ENCODE measurements at places on chromosomes 11 and 22. TPM values are rescaled to one million over a fixed set of nuclear protein-coding genes. Genes with fewer than 3 reads are reported as not detected.
A peak's percentile ranks its signal among the peaks of the same experiment; 100 is the strongest.

- no peak for DNase-seq
Observed at GRCh38 chr22:47775686-47776085, 1013.2 kb downstream of the TBC1D22A start.

DNA sequence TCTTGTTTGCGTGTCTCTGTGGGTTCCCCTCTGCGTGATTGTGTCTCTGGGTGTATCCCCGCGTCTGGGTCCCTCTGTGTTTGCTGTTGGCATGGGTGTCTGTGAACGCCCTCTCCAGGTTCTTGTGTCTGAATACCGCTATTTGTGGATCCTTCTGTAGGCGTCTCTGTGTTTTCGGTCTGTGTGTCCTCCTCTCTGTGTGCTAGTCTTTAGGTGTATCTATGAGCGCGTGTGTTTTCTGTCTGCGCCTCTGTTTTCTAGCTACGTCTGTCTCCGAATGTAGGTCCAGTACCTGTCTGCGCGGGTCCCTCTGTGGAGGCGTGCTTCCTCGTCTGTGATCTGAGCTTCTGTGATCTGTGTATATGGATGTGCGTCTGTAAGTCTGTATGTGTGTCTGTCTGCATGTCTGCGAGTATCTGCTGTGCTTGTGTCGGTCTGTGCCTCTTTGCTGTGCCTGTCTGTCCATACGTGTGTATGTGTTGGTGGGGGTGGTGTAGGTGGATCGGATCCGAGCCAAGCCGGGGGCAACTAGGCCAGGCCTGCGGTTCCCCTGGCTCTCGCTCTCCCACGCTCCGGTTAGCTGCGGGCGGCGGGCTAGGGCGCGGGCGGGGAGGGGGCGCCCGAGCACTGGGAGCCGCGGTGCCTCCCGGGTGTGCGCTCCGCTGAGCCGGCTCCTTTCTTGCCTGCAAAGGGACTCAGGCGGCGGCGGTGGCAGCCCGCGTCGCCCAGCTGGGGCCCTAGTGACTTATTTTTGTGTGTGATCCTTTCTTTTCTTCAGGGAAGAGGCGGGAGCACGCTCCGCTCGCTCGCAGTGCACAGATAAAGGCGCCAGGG lies 105.3 kb upstream of the E2F8 start:
- DNase-seq, result no peak

DNA sequence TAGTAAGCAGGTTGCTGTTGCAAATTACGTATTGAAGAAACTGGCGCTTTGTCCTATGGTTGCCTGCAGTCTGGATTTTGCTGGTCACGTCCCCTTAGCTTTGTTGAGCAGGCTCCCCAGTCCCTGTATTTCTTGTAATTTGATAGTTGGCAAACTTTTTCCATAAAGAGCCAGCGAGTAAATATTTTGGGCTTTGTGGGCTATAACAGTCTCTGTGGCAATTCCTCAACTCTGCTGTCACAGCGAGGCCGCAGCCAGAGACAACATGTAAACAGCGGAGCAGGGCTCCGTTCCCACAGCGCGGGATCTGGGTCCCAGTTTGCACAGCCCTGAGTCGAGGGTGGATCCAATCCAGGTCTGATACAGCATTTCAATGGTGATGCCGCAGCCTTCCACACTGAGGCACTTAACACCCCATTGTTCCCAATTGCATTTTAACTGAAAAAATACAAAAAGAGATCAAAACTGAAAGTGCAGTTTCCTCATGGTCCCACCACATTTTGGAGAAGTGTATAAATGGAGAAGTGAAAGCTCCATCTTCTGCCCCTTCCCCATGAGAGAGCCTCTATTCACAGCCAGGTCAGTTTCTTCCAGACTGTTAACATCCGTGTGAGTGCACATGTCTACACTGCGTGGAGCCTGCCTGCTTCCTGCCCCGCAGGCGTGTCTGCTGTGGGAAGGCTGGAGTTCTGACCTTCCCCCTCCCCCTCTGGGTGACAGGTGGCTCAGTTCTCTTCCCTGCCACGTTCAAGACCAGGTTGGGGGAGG lies 89.1 kb downstream of the RPS6KA4 start:
- DNase-seq, result peak; percentile 44

DNA sequence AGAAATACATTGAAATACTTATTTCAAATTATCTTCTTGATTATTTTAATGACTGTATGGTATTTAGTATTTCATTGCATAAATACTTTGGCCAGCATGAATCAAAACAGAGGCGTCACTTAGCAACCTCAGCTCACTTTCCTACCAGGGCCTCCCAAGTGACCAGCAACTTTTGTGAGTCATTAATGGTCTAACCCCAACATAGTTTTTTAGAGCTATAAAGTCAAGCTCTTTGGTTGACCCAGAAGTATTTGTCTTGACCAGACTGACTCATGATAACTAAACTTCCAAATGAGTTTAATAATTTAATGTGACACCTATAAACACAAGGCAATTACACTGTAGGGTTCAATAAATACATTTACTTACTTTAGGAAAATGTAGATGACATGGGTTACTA lies 27.9 kb upstream of the RBMXL2 start:
- DNase-seq, result no peak

DNA sequence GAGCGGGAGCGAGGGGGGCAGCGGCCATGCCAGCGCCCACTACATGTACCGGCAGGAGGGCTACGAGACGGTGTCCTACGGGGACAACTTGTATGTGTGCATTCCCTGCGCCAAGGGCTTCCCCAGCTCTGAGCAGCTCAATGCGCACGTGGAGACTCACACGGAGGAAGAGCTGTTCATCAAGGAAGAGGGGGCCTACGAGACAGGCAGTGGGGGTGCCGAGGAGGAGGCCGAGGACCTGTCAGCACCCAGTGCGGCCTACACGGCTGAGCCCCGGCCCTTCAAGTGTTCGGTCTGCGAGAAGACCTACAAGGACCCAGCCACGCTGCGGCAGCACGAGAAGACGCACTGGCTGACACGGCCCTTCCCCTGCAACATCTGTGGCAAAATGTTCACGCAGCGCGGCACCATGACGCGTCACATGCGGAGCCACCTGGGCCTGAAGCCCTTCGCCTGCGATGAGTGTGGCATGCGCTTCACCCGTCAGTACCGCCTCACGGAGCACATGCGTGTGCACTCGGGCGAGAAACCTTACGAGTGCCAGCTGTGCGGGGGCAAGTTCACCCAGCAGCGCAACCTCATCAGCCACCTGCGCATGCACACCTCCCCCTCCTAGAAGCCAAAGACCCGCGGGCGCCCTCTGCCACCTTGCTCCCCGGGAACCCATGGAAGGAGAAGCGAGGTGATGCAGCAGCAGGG lies 20.9 kb upstream of the TMEM191C start:
- no peak for DNase-seq

DNA sequence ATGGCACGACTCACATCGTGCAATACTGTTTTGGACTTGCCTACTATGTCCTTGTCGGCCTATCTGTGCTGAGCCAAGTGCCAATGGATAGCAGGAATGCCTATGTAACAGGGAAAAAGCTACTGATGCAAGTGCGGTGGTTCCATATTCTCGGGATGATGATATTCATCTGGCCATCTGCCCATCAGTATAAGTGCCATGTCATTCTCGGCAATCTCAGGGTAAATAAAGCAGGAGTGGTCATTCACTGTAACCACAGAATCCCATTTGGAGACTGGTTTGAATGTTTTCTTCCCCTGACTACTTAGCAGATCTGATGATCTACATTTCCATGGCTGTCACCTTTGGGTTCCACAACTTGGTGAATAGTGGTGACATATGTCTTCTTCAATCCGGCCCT lies 20.1 kb downstream of the OOSP3 start:
- no peak for DNase-seq

GRCh38 chr11:77073328-77074001 lies 6.7 kb downstream of the CAPN5 start:
- peak; percentile 96 for DNase-seq

DNA sequence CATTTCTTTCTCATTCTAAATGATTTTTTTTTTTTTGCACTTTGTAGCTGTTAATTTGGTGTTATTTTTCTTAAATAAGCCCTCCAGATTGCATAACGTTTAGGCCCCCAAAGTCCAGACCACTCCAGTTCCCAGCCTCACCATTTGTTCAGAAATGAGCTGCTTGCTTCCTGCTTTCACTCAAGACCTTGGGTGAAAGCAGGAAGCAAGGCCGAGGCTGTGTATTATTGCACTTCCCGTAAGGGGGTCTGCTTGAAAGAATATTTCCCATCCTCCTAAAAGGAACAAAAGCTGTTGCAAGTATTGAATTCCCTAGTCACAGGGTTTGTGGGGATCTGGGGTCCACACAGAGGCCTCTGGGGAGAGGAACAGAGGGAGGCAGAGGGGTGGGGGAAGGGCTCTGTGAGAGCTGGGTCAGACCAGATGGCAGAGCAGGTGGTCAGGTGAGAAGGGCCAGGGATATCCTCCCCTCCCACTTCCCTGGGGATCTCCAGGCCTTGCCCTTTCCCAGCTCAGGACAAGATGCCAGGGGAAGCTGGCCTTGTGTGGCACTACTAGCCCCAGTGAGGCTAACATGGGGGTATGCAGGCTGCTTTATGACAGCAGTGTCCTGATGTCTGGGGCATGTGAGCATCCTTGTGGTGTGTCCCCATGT lies 51.6 kb upstream of the MYEOV start:
- peak; percentile 34 for DNase-seq

GRCh38 chr22:40396882-40397281 lies 26.5 kb downstream of the SGSM3 start:
- no peak for DNase-seq

- DNase-seq, result no peak
Observed at GRCh38 chr11:127106938-127107337, 106.4 kb upstream of the KIRREL3 start.

DNA sequence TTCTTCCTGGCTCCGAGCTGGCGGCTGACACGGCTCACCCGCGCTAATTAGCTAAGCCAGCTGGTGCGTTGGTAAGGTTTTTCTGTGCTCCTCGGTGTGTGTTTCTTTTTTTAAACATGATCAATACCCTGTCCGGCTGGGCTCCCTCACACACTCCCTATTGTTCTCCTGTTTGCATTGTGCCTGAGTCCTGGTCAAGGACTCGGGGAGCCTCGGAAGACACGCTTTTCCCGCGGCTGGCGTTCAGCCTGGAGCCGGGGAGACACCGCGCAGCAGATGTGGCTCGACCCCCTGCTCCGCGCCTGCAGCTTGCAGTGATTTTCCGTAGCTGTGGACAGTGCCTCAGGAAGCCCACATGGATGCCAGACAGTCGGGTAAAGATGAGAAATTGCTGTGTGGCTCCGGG lies 454.9 kb upstream of the CADM1 start:
- no peak for DNase-seq

DNA sequence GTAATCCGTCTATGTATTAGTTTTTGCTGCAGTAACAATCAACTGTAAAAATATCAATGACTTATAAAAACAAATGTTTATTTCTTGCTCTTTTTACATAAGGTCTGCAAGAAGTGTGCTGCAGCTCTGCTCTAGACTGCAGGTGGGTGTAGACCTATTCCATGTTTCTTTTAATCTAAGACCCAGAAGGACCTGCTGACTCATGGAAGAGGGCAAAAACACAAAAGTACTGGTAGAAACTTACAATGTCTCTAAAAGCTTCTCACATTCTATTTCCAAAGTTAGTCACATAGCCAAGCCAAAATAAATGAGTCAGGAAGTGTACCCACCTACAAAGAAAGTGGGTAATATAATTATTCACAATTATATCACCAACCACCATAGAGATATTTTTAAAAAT lies 435.9 kb upstream of the FAT3 start:
- no peak for DNase-seq

DNA sequence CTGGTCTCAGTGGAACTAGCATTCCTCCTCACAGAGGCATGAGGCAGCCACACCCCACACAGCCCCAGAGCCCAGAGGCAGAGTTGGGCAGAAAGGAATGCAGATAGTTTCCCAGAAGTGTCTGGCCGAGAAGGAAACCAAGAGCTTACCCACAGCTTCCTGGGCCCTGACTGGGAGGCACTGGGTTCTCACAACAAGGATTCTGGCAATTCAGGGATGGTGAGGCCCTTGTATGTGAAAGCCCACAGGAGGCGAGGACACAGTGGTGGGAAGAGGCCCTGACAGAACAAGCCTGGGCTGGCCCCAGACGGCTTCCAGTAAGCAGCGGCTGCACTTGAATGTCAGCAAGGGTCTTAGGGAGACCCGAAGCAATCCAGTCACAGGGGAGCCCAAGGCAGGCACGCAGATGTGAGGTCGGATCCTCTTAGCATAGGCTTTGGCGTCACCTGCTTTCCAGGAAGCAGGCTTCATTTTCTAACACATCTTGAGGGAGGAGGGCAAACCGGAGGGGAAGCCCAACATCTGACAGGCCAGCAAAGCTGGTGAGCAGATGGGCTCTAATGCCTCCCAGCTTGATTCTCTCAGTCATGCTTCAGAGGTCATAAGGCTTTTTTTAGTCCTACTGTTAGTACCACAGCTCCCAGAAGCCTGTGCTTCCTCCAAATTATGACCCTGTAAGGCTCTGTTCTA lies 78.3 kb upstream of the AKIP1 start:
- no peak for DNase-seq

GRCh38 chr11:131690776-131691175 lies 320.4 kb downstream of the NTM start:
- no peak for DNase-seq

- DNase-seq, result no peak
Observed at GRCh38 chr11:17272801-17273200, 3.7 kb upstream of the NUCB2 start.

DNA sequence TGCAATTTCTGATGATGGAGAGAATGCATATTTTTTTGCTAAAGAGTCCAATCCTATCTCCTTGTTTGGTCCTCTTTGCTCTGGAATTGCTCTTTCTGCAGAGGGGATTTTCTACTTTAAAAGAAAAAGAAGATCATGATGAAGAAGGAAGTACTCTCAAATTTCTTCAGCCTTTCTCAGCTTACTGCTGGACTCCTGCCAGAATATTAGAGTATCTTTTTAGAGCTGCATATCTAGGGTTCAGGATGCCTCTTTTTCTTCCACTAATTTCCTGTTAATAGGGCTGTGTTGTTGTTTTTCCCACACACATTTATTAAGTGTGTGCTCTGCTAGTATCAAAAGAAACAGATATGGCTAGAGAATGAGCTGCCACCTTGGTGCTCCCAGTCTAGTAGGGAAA lies 18.2 kb downstream of the UBASH3B start:
- DNase-seq, result no peak

GRCh38 chr11:70859180-70859579 lies 393.2 kb downstream of the SHANK2 start:
- DNase-seq, result no peak

DNA sequence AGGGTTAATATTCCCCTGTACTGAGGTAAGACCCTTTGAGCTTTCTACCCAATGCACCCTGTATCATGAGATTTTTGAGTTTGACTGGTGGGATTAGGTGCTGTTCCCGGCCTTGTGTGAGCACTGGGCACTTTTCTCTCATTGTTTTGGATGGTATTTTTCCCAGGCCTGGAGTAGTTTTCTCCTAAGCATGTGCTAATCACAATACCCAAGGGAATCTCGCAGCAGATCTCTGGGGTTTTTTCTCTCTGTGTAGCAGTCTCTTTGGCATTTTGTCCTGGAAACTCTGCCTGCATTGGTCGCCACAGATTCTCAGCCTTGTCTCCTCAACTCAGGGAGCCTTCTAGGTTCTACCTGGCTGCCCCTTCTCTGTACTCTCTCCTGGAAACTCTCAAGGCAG lies 19.9 kb downstream of the IGHMBP2 start:
- no peak for DNase-seq

The OR56A1 gene
- polyA plus RNA-seq, result not detected

The HPS4 gene
- 19.9 TPM for polyA plus RNA-seq

The PRSS23 gene
- polyA plus RNA-seq, result 5.1 TPM

The OR6X1 gene
- not detected for polyA plus RNA-seq

The MMP12 gene
- polyA plus RNA-seq, result not detected

The PRAME gene
- polyA plus RNA-seq, result 4.7 TPM

The LDHAL6A gene
- 0.13 TPM for polyA plus RNA-seq

The CTSF gene
- polyA plus RNA-seq, result 54.6 TPM

The ISX gene
- not detected for polyA plus RNA-seq

Data from adrenal gland (tissue), 19 donors.